ENCODE measurements at places on chromosomes 12 and 14.

GRCh38 chr12:101939856-101940265, 62.5 kb downstream of the DRAM1 start:
- DNase-seq: peak; percentile 85

DNA sequence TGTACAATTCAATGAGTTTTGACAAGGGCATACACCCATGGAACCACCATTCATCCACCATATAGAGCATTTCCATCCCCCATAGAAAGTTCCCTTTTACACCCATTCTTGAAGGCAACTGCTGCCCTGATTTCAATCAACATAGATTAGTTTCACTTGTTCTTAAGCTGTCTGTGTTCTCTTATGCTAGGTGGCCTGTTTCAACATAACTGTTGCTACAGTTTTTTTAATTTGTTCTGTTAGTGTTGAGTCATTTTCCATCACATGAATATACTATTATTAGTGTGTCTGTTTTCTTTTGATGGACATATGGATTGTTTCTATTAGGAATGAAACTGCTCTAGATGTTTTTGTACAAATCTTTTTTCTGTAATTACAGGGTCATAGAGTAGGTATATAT, 123.4 kb downstream of the PTPRQ start:
- peak; percentile 71 for DNase-seq

GRCh38 chr14:74257941-74258763, 18.9 kb downstream of the VSX2 start:
- DNase-seq: no peak

- DNase-seq: peak; percentile 85
Measured at GRCh38 chr14:76844223-76844622, 18.0 kb downstream of the LRRC74A start.

- DNase-seq: no peak
Measured at GRCh38 chr12:53402871-53403270, 20.8 kb upstream of the AMHR2 start.

- DNase-seq: peak; percentile 56
Measured at GRCh38 chr12:51977320-51977753, 25.8 kb downstream of the ACVR1B start.

GRCh38 chr14:69624136-69624535, 12.7 kb downstream of the SUSD6 start:
- DNase-seq: no peak

- DNase-seq: no peak
Measured at GRCh38 chr12:74259199-74259598, 278.4 kb upstream of the ATXN7L3B start.

GRCh38 chr12:25797386-25797785, 161.1 kb upstream of the RASSF8 start:
- DNase-seq: no peak

DNA sequence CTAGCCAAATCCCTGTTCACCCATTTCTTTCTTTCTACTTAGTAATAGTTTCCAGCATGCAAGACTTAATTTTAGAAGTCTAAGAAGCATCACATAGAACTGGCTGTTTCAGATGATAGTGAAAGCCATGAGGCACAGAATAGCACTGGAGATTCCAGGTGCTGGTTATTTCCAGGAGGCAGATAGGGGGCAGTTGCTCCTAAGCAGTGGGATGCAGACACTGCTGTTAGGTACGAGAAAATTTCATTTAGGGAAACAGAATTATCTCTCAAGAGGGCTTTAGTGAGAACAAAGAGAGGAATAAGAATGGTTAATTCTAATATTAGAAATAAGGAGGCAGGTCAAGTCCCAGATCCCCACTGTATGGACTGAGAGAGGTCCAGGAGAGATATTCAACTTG, 3.6 kb upstream of the MDGA2 start:
- no peak for DNase-seq

GRCh38 chr14:90743425-90743824, 72.8 kb downstream of the TTC7B start:
- peak; percentile 21 for DNase-seq

DNA sequence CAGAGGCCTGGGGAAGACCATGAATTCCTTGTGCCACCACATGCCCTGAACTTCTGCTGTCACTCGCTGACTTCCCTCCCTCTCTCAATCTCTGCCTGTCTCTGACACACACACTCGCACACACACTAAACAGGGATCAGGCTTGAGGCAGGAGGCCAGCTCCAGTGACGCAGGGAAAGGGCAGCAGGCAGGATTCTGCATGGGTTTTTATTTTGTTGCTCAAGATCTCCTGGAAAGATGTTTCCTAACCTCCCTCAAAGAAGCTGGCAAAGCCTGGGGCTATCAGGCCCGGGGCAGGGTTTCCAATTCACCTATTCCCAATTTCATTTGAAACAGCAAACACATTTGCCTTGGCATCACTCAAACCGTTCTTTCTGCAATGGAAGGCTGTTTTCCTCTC, 27.7 kb upstream of the PEX5 start:
- peak; percentile 61 for DNase-seq

- no peak for DNase-seq
Measured at GRCh38 chr12:47746523-47746922, 12.2 kb downstream of the RAPGEF3 start.

GRCh38 chr12:76587428-76588178, 28.0 kb upstream of the OSBPL8 start:
- peak; percentile 71 for DNase-seq

GRCh38 chr14:67537736-67538135, 4.6 kb downstream of the PLEKHH1 start:
- DNase-seq: no peak

DNA sequence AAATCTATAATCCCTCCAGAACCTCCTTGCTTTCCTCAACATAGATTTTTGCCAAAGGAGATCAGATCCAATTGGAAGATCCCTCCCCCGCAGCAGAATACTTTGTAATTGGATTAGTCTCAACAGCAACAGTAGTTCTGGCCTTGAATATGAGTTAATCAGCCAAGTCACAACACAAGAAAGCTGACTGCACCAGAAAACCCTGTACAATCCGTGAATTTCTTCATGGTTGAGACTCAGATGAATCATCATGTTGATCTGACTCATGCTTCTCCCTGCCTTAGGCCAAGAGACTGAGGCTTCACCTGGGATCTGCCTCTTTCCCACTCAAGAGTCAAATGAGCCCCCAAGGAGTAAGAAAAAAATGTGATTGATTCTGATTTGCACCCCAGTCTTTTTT, 3.0 kb upstream of the METTL17 start:
- peak; percentile 92 for DNase-seq

GRCh38 chr12:60921541-60921940, 1325.7 kb downstream of the SLC16A7 start:
- DNase-seq: peak; percentile 39

DNA sequence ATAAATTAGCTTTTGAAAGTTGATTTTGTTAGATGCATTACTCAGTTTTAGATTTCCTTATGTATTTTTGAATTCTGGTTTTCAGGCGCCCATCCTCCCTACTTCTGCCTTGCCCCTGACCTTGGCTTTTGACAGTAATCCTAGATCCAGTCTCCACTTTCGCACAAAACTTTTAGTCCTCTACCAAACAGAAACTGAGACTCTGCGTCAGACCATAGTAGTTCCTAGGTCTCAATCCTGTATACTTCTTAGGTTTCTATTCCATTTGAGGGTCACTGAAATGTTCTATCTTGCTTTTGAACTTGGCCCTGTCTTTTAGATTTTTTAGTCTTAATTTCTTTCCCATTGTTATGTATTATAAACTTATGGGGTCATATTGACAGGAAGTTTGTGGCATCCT, 307.9 kb upstream of the GARIN6 start:
- DNase-seq: no peak

DNA sequence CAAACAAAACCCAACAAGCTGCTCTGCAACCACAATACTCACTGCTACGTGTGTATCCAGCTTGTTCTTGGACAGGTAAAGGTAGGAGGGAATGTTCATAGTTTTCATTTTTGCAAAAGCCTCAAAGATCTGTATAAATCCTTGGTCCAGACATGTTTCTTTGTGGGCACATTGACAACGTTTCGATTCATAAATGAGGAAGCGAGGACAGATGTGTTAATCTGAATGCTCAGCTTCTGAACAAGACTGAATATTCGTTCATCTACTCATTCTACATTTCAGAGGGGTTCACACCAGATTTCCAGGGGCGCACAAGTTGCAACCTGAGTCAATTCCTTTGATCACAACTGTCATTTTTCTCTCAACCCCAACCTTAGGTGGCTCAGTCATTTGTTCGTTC, 134.4 kb downstream of the LLPH start:
- no peak for DNase-seq

DNA sequence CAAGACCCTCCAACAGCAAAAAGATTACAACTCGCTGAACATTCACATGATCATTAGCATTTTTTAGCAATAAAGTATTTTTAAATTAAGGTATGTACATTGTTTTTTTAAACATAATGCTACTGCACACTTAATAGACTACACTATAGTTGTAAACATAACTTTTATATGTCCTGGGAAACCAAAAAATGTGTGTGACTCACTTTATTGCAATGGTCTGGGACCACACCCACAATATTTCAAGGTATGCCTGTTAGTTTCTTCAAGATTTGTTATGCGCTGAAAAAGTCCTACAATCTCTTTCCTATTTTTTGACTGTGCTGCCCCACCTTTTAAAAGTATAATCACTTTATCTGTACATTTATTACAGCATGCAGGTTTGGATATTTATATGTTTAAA, 30.4 kb upstream of the PCNX4 start:
- no peak for DNase-seq

DNA sequence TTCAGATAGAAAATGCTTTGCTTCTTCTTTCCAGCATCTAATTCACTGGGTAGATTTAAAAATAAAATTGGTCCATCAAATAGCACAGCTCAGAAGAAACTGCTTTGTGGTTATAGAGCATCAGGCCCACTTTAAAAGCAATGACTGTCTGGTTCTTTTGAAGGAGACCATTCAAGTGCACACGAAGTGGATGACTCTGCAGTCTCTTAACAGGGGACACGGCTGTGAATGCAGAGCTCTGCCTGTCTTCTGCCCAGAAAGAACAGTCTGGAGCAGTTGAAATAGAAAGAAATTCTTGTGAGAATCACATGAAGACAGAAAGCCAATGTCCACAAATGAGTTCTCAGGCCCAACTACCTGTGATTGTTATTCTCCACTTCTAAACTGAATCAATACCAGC, 138.7 kb upstream of the PLEKHA5 start:
- DNase-seq: no peak

DNA sequence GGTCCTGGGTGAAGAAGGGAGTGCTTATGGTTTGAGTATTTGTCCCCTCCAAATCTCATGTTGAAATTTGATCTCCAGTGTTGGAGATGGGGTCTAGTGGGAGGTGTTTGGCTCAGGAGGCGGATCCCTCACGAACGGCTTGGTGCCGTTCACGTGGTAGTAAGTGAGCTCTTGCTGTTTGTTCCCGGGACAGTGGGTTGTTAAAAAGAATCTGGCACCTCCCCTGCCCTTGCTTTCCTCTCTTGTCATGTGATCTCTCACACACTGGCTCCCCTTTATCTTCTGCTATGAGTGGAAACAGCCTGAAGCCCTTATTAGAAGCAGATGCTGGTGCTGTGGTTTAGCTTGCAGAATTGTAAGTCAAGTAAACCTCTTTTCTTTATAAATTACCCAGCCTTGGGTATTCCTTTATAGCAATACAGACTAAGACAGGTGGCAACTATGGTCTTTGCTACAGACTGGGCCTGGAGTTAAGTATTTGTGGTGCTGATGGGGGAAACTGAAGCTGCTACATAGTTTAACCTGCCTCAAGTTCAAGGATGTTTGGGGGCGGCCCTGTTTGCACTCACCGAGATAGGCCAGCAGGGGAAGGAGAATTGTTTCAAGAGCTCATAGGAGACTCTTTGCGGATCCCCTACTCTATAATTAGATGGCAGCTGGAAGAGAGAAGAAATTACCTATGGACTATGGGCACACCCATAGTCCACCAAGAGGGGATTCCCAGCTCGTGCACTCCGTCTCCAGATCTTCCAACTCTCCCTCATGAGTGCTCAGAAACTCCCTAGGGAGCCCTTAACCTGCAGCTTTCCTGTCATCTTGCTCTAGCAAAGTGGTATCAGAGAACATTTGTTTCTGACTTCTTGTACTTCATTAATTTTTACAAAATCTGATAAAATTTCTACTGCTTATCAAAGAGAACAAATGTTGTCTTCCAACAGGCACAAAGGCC, 164.6 kb downstream of the SLC15A5 start:
- no peak for DNase-seq

GRCh38 chr12:75209812-75210138, at the start of gene KCNC2:
Gene KCNC2, minus strand, starts transcription at chr12:75209839.
- DNase-seq: no peak

DNA sequence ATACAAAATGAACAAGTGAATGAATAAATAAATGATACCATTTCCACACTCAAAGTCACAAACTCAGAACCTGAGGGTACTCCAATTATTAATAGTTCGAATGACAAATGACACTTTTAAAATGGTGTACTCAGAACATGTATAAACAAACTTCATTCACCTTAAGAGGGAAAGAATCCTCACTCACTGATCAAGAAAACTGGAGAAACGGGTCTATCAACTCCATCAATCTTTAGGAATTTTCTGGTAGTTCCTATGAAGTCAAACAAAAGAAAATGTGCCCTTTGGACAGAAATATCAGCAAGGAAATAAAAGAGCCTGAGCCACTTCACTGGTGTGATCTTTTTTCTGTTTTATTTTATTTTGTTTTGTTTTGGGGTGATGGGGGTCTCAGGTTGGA, 5.2 kb upstream of the NRDE2 start:
- DNase-seq: no peak

DNA sequence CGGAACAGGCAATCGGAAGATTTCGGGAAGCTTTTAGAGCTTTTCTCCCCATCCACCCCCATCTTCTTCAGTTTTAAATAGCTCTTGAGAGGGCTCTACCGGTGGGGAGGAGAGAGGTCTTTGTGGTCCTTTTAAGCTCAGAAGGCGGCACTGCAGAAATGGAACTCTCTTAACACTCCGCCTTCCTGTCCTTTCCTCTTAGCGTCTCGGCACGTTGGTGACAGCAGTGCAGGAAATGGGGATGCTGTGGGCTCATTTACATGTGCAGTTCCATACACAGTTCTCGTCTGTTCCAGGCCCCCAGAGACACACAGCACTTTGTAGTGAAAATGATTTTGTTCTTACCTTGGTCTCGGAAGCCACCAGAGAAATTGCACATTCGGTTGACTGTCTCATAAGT, 50.4 kb upstream of the RIN3 start:
- DNase-seq: no peak

GRCh38 chr12:50567926-50568325, 63.1 kb downstream of the DIP2B start:
- DNase-seq: peak; percentile 59

All from cardiac fibroblast (primary cell).